Cortex of kidney (tissue), 1 donor: ENCODE measurements at places on chromosomes 3 and 15.

GRCh38 chr3:31356941-31357340 is 175.8 kb upstream of the STT3B start:
- DNase-seq: no peak

- DNase-seq: no peak
These were observed 41.1 kb upstream of the APH1B start for GRCh38 chr15:63236272-63236671.

DNA sequence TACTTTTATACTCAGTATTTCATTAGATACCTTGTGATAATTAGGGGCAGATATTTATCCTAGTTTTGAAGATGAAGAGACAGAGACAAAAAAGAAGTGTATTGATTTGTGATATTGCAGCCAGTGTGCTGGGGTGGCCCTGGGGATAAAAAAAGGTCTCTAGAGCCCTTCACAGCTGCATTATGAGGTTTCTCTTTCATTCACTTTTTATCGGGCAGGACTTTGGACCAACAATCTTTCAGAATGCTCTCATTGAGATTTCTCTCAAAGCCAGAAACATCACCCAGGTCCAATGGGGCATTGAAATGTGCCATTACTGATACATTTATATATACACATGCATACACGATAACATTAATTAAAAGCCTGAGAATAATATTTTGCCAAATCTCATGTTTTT is 20.5 kb upstream of the SELENOT start:
- no peak for DNase-seq

DNA sequence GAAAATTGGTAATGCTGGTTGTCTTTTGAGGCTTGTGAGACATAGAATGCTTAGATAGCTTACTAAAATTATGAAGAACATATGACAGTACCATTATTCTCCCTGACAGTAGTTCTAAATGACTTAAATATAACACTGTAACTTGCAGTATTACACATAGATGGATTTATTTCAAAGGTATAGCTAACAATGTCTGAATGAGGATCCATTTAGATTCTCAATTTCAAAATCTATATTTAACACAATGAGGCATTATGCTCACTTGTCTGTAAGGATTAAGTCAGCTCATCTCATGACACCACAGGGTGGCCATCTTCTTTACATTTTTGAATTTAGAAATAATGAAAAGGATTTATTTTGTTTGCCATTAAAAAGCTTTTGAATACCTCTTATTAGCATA is 108.4 kb downstream of the CCNL1 start:
- DNase-seq: no peak
